Activated CD4-positive, alpha-beta memory T cell treated with anti-CD3 and anti-CD28 coated beads for 36 hours (primary cell): ENCODE measurements at places on chromosomes 6 and 20. TPM values are rescaled to one million over a fixed set of nuclear protein-coding genes. Genes with fewer than 3 reads are reported as not detected.

HDGFL1 gene
- not detected for total RNA-seq

- no peak for DNase-seq
These were observed 16.6 kb upstream of the PCMTD2 start for GRCh38 chr20:64238851-64239387.

- DNase-seq = no peak
These were observed 278.9 kb downstream of the CENPW start for GRCh38 chr6:126618639-126619343.

DNA sequence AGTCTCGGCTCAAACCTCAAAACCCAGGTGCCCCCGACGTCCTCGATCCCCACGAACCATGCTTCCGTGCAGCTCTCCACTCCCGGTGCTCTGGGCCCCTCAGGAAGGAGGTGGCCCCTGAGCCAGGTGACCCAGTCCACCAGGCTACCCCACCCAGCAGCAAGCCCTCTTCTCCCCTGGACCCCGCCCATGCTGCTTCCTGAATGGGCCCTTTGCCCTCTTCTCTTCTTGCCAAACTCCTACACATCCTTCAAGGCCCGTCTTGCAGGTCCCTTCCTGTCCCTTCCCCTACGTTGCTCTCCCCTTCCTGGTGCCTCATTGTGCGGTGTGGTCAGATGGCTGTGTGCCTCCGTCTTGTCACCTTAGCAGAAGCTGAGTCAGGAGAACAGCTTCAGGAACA, 3.4 kb upstream of the GATA5 start:
- no peak for DNase-seq

BPIFA1 gene
- not detected for total RNA-seq

RPL7L1 gene
- total RNA-seq = 111 TPM

- DNase-seq = no peak
These were observed 358.8 kb downstream of the ADGRB3 start for GRCh38 chr6:68993911-68994310.

NOL4L gene
- 21.8 TPM for total RNA-seq

GRCh38 chr6:155287762-155288161, 23.9 kb downstream of the CLDN20 start:
- no peak for DNase-seq

- no peak for DNase-seq
These were observed 105.8 kb upstream of the DUSP22 start for GRCh38 chr6:186340-186965.

KHDRBS2 gene
- total RNA-seq = not detected

TXLNB gene
- 0.31 TPM for total RNA-seq

DNA sequence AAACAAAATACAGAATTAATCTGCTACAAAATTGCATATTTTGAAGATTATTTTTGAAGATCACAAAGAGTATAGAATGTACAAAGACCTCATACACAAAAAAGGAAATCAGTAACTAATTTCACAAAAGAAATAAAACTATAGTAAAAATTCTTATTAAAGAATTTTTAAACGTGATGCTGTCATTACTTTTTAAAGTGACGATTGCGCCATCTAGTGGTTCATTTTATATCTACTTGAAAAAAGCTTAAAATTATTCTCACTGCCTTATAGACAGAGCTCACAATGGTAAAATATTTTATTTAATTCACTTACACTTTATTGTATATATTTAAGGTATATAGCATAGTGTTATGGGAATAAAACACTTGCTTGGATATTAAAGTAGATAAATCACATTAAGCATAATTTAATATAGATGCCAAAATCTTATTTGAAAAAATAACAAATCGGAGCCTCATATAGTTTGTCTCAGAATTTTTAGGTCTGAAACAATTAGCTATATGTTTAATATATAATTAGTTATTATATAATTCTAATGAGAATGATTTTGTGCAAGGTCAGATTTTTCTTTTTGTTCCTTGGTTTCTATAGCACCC, 128.8 kb downstream of the PHF3 start:
- DNase-seq = no peak

DNA sequence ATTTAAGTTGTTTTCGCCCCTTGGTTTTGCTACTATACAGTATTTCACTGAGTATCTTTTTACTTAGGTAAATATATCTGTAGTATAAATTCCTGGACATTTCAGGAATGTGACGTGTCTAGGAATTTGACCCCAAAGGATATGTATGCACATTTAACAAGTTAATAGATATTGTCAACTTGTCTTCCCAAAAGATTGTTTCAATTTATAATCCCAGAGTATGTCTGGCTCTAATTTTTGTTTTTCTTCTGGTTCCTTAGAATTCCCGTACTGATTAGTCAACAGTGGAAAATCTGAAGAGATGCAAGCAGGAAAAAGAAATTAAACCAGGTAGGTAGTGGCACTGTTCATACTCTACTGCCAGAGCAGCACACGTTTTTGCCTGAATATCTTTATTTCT, 7.2 kb downstream of the PKIG start:
- DNase-seq = no peak

- DNase-seq = no peak
These were observed 160.0 kb downstream of the LRFN2 start for GRCh38 chr6:40427196-40427595.

DNA sequence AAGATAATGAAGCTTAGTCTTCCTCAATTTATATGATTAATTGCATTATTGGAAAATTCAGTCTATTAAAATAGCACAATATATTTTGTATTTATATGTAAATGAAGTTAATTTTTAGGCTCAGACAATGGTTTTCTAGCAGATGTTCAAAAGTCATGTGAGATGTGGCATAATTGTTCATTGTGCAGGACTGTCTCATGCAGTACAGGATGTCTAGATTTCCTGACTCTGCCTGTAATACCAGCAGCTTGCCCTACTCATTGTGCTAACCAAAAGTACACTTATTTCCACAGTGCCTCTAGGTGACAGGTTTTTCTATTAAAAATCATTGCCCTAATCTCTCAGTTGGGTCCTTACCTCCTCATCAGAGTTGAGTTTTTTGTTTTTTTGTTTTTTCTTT, 12.4 kb downstream of the RALGAPB start:
- DNase-seq = no peak

LY6G6D gene
- not detected for total RNA-seq

TFAP2D gene
- not detected for total RNA-seq

HLA-DMA gene
- total RNA-seq = 10.2 TPM

- no peak for DNase-seq
These were observed 10.7 kb downstream of the SOD2 start for GRCh38 chr6:159682295-159682694.

DNA sequence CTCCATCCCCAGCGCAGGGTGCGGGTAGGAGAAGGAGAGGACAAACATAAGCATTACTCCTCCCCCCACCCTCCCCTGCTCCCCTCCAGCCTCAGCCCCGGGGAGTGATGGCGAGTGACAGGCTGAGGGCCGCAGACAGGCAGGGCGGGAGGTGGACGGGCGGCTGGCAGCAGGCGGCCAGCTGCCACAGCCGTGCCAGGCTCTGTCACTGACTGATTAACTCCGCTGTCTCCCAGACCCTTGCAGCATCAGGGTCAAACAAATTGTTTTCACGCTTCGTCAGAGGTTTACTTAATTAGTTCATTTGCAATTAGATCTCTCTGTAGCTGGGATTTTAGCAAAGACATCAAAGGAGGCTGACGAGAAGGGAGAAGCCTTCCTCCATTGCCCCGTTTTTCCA, 41.9 kb downstream of the FOXP4 start:
- DNase-seq = no peak

COL11A2 gene
- 1.0 TPM for total RNA-seq

- DNase-seq = no peak
These were observed 112.2 kb downstream of the PCSK2 start for GRCh38 chr20:17339000-17339399.

GRCh38 chr20:59223182-59223601, 59.6 kb downstream of the ZNF831 start:
- DNase-seq = no peak

ANGPT4 gene
- total RNA-seq = not detected

DNA sequence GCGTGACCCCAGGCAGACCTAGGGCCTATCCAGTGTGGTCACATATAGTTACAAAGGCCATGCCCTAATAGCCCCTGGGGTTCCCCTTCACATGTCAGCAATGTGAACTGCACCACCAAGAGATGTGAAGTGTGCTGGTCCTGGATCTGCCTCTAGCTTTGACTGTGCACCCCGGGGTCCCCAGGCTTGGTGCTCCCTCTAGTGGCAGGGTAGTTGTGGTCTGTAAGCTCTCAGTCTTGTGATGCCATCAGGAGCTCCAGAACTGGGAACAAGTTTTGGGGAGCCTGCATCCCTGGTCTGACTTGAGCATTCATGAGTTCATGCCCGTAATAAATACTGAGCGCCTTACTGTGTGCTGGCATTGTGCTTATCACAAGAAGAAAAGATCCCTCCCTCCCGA, 143.4 kb downstream of the DHX35 start:
- DNase-seq = no peak
